ENCODE measurements at places on chromosomes 3 and 15. TPM values are rescaled to one million over a fixed set of nuclear protein-coding genes. Genes with fewer than 3 reads are reported as not detected.

DNA sequence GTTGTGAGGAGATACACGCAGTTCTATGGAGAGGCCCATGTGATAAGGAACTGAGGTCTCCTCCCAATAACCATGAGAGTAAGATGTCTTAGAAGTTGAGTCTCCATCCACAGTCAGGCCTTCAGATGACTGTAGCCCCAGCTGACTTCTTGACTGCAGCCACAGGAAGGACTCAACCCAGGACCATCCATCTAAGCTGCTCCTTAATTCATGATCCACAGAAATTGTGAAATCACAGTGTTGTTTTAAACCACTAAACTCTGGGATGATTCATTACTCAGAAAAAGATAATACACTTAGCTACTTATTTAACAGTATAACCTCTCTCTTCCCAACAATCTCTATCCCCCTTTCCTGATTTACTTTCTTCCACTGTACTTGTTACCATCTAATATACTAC, 173.3 kb downstream of the ALDH1A2 start:
- no peaks in the 10 kb centered on the region for H3K36me3 ChIP-seq
- no peak for DNase-seq
- H3K4me1 ChIP-seq = no peaks in the 10 kb centered on the region
- H3K27me3 ChIP-seq = peaks cover 7% of the 10 kb centered on the region
- no peak overlapping the region for H3K4me3 ChIP-seq
- no peak overlapping the region for H3K27ac ChIP-seq

DNA sequence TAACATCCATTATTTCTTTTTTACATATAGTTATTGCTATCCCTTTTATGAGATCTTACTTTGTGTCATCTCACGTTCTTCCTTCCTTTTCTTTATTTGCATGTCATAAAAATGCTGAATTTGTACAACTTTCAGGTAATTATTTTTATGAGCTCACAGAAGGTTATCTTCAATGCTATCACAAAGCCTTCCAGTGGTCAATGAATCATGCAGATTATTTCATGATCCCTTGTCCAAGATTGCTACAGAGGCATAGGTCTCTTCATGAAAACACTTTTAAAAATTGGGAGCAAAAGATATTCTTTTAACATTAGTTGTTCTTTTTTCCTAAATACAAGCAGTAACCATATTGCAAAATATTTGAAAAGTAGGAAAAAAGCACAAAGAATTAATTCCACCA, 880.1 kb upstream of the NR2F2 start:
- peaks cover 31% of the 10 kb centered on the region for H3K4me1 ChIP-seq
- H3K27ac ChIP-seq = no peak overlapping the region
- peaks cover 4% of the 10 kb centered on the region for H3K36me3 ChIP-seq
- H3K4me3 ChIP-seq = no peak overlapping the region
- no peak for DNase-seq

DNA sequence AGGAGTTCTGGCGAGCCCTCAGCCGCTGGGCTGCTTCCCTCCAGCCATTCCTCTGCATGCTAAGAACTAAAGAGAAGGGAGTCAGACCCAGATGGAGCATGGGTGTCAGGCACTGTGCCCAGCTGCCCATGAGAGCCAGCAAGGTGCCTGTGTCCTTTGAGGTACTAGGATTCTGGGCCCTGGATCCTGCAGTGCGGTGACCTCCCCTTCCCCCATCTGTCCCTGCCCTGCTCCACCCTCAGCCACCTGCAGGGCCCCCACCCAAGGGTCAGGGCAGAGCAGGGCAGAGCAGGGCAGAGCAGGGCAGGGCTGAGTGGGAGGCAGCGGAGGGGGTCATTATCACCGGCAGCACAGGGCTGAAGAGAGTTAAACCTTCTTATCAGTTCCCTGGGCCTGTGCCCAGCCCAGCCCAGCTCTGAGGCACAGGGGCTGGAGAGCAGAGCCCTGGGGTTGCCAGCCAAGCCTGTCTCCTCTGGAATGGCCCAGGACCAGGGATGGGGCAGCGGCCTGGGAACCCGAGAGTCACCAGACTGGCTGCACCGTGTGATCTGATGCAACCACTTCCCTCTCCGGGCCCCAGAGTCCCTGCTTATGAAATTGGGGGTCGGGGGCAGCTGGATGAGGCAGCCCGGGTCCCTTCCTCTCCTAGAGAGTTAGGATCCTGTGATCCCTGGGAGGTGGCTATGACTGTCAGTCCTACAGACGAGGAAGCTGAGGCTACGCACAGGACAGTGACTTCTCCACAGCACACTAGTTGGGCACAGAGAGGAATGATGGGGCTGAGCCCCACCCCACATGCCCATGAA, 17.3 kb downstream of the ZDHHC19 start:
- peak overlapping the region; percentile 87 for H3K27ac ChIP-seq
- no peak for DNase-seq
- H3K36me3 ChIP-seq = no peaks in the 10 kb centered on the region
- peaks cover 33% of the 10 kb centered on the region for H3K4me1 ChIP-seq

- no peak overlapping the region for H3K27ac ChIP-seq
- DNase-seq = peak; percentile 63
- peaks cover 35% of the 10 kb centered on the region for H3K27me3 ChIP-seq
- H3K36me3 ChIP-seq = peaks cover 4% of the 10 kb centered on the region
- peaks cover 29% of the 10 kb centered on the region for H3K4me1 ChIP-seq
Measured at GRCh38 chr15:41490355-41490754, 3.3 kb upstream of the ITPKA start.

- H3K4me3 ChIP-seq = no peak overlapping the region
- H3K27ac ChIP-seq = no peak overlapping the region
- no peaks in the 10 kb centered on the region for H3K36me3 ChIP-seq
- DNase-seq = no peak
Measured at GRCh38 chr15:88220443-88221335, 35.9 kb downstream of the NTRK3 start.

DNA sequence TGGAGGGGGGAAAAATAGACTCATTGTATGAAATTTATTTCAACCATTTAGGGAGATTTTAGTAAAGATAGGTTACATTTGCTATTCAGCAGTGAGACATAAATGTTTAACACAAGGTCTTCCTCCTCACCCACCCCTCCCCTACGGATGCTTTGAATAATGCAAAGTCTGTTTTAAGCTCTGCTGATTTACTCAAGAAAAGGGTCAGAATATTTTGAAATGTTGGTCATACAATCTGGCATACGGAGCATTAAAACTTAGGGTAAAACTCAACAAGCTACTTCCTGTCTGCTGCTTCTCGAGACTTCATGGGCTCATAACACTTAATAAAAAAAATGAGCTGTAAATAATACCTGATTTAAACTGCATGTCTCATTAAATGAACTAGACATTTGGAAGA, 156.3 kb downstream of the WNT5A start:
- no peak overlapping the region for H3K27ac ChIP-seq
- no peak overlapping the region for H3K4me3 ChIP-seq
- DNase-seq = no peak

DNA sequence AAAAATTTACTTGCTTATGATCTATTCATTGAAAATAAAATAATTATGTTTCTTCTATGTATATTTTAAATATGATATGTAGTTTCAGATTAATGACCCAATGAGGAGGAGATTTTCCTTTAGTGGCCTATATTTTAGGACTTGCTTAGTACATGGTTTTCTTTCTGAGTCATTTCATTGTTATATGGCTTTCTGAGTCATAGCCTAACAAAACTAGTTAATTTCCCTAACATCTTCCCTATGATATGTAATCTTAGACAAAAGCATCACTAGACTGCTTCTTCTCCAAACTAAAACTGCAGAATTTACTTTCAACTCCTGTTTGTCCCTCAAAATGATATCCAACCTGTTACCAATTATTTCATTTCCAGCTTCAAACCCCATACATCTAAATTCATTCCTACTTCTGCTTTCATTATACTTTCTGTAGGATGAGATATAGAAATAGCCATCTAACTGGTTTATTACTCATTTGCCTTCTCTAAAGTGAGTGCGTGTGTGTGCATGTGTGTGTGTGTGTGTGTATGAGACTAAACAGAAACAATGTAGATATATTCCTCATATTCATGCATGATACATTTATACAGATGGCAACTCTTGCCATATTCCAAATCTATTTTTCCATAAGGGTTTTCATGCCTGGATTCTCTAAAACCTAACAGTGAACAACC, 915.0 kb upstream of the GBE1 start:
- no peaks in the 10 kb centered on the region for H3K27me3 ChIP-seq
- no peak overlapping the region for H3K27ac ChIP-seq
- no peaks in the 10 kb centered on the region for H3K36me3 ChIP-seq

DNA sequence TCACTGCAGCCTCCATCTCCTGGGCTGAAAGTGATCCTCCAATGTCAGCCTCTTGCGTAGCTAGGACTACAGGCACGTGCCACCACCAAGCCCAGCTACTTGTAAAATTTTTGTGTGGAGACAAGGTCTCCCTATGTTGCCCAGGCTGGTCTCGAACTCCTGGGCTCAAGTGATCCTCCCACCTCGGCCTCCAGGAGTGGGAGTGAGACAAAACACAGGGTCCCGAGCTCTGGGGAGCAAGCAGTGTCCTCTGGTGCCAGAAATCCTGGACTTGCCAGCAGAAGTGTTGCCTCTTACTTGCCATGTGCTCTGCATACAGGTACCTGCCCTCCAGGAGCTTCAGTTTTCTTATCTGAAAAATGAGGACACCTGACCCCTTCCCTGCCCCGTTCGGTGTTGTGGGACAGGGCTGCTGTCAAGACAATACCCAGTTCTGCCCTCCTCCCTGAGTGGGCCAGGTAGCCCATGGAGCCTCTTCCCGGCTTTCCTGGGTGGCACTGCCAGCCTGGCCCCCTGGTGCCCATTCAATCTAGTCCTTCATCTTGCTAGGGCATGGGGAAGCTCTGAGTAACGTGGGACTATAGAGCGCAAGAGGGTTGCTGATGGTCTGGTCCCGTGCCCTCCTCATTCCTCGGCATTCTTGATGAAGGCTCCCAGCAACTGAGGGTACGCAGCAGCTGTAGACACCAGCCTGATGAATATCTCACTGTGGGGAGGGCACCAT, 164.6 kb downstream of the GOLGA6L4 start:
- H3K4me3 ChIP-seq = no peak overlapping the region
- DNase-seq = no peak
- H3K36me3 ChIP-seq = no peaks in the 10 kb centered on the region
- no peak overlapping the region for H3K27ac ChIP-seq
- H3K4me1 ChIP-seq = no peaks in the 10 kb centered on the region

- no peak overlapping the region for H3K4me3 ChIP-seq
- H3K36me3 ChIP-seq = peaks cover 6% of the 10 kb centered on the region
- DNase-seq = peak; percentile 18
- no peaks in the 10 kb centered on the region for H3K27me3 ChIP-seq
- no peak overlapping the region for H3K27ac ChIP-seq
Measured at GRCh38 chr3:12175844-12176453, 17.2 kb upstream of the TIMP4 start.

- H3K4me1 ChIP-seq = no peaks in the 10 kb centered on the region
- no peaks in the 10 kb centered on the region for H3K36me3 ChIP-seq
- no peak overlapping the region for H3K4me3 ChIP-seq
Measured at GRCh38 chr3:77825001-77825827, 785.3 kb downstream of the ROBO2 start.

DNA sequence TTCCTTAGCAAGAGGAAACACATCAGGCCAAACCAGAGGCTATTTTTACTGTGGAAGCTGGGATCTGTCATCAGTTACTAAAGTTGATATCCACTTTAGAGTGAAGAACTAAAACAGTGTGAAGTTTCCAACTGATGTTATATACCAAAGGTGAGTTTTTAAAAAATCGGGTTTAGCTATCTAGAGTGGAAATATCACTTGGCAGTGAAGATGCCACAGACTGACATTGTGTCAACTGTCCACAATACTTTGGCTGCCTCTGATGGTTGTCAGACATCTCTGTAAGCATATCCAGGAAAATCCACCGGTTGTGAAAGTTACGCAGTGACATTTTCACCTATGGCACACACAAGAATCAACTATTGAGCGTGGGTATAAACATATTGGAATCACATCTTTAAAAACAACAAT, 9.2 kb downstream of the ZIC1 start:
- H3K27ac ChIP-seq = no peak overlapping the region
- H3K36me3 ChIP-seq = peaks cover 4% of the 10 kb centered on the region
- DNase-seq = no peak
- peaks cover 5% of the 10 kb centered on the region for H3K4me1 ChIP-seq

DNA sequence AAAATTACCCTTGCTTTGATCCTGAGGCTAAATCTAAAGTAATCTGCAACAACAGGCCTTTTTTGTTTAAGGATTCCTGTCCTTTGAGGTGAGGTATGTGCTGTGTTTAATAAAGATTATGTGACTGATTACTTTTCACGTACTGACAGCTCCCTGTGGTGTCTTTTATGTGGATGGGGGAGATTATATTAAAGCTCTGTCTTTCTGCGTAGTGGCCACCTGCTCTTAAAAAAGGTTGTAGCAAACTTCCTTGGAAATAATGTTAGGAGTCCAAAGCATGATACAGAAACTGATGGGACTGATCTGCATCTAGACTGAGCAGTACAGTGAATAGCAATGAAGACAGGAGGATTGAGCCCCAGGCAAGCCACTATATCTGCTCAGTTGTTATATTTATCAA, 453.0 kb upstream of the GOLIM4 start:
- no peak overlapping the region for H3K4me3 ChIP-seq
- no peak for DNase-seq
- H3K4me1 ChIP-seq = no peaks in the 10 kb centered on the region
- no peaks in the 10 kb centered on the region for H3K27me3 ChIP-seq

GRCh38 chr3:65196663-65197062, 508.9 kb upstream of the ADAMTS9 start:
- H3K27ac ChIP-seq = no peak overlapping the region
- no peaks in the 10 kb centered on the region for H3K36me3 ChIP-seq
- H3K4me3 ChIP-seq = no peak overlapping the region

DNA sequence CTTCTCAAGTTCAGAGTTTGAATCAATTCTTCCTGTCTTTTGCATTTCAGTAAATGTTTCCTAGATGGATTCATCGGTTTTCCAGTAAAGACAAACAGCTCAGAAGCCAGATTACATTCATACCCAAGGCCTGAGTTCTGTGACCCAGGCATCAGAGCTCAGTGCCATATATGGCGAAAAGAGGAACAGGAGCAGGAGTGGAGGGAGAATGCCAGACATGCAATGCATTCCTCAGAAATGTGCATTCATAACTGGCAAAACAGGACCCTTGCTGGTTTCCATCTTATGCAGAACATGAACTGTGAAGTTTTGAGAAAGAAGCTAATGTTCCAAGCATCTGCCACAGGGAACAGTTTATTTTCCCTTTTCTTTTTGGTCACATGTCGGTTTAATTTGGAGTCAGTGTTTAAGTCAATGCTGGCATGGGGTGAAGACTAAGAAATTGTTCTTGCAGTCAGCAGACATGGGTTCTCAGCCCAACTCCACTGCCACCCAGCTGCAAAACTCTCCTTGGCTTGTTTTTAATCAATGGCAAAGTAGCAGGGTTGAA, 116.5 kb downstream of the LPP start:
- no peak overlapping the region for H3K27ac ChIP-seq
- H3K4me3 ChIP-seq = no peak overlapping the region
- H3K4me1 ChIP-seq = peaks cover 29% of the 10 kb centered on the region
- DNase-seq = no peak
- no peaks in the 10 kb centered on the region for H3K27me3 ChIP-seq
- H3K36me3 ChIP-seq = peaks cover 8% of the 10 kb centered on the region

Gene SMCO1
- total RNA-seq = not detected

Gene CHRFAM7A
- total RNA-seq = 1.2 TPM

Gene COMMD2
- total RNA-seq = 40.9 TPM

Gene KLHL40
- not detected for total RNA-seq

Measured in activated naive CD8-positive, alpha-beta T cell treated with anti-CD3 and anti-CD28 coated beads for 36 hours (primary cell).